IPS DF 6.9 (cell line): ENCODE measurements at places on chromosomes 6 and 20.

DNA sequence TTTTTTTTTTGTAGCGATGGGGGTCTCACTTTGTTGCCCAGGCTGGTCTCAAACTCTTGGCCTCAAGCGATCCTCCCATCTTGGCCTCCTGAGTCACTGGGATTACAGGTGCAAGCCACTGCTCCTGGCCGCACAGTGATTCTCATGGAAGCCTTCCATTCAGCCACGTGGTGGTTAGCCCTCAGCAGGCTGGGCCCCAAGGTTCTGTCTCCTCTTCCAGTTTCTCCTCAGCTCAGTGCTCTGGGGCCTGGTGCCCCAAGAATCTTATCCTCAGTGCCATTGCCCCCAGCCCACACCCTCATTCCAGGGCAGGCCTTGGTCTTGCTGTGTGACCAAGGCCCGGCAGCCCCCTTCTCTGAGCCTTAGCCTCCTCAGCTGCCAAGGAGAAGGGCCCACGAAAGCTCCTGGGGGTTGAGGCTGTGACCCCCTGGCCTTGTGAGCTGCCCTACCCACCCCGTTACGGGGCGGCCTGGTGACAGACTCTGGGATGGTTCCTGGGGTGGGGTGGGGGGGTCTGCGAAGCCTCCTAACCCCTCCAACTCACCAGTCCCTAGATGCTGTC is 16.4 kb downstream of the SRC start:
- no peak for DNase-seq

- no peak for DNase-seq
Observed at GRCh38 chr20:38608188-38608587, 6.6 kb downstream of the ARHGAP40 start.

DNA sequence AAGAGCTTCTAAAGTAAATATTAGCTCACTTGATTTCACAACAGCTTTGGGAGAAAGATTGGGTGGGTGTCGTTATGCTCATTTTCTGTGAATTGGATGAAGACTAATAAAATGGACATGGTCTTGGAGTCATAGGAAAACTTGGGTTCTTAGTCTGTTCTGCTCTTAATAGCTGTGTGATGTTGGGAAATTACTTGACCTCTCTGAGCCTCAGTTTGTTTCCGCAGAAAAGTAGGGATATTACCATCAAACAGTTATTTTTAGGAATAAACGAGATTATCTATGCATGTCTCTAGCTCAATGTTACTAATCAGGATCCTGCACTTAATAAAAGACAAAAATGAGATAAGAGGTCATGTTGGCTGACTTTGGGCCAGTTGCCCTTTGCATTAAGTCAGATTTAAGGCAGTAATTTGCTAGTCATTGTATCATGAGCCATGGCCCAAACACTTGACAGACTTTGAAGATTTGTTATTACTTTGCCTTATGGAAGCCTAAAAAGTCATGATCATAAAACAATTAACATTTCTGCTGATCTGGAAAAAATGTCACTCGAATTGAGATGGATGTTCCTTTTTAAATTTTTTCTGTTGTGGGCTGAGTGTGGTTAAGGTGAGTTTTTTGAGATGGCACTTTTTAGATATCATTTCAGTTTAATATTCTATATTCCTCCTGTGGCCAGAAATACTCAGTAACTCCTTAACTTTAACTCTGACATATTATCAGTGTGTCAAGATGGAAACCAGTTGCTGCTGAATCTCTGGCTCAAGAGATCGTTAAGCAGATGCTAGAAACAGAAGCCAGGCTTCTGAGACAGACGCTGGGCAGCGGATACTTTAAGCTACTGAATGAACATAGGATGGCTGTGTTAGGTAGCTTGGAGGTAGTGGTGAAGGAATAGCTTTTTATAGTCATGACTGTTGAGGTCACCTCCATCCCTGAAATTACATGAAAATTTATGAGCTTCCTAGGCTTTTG is 291.6 kb downstream of the PHF3 start:
- no peak for DNase-seq

- DNase-seq: no peak
Observed at GRCh38 chr6:85644279-85644762, 1.6 kb upstream of the SYNCRIP start.

GRCh38 chr20:1323830-1324597 is 4.9 kb downstream of the SDCBP2 start:
- no peak for DNase-seq

- no peak for DNase-seq
Observed at GRCh38 chr6:118509009-118509617, 39.0 kb upstream of the PLN start.

DNA sequence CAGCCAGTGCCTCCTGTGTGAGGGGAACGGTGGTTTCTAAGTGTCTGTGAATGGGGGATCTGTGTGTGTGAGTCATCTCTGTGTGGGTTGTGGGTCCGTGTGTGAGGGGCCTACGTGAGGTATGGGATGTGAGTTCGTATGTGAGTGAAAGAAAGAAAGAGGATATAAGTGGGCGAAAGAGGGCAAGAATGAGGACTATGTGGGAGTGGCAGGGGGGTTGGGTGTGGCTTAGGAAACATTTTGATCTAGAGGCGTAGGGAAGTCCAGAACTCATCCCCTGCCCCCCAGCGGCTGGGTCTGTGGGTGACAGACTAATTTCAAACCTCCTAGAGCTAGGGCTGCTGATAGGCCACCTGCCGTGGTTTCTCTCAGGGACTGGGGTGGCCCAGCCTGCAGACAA is 35.5 kb downstream of the DHX35 start:
- DNase-seq: no peak

DNA sequence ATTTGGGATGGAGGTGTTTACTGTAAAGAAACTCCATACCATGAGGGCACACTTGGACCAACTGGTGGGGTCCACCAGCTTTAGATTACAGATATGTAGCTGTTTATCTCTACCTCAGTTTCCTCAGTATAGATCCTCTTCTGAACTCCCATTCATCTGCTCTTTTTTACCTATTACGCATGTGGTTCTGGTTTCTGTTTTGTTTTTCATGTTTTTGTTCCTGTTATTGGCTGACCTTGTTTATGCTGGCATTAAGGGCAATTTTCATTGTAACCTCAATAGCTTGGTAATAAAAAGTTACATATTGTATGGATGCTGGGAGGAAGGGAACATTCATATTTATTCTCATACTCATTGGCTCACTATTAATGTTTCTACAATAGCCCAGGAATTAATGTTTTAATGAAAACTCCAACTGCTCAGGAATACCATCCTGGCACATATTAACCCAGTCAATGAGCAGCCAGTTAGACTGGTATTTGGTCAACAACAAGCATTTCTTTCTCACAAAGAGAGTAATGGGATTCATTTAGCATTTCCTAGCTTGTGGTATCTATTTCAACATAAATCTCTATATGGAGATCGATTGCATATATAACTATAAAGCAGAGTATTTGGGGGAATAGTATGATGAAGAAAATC is 83.8 kb upstream of the FAM184A start:
- no peak for DNase-seq

GRCh38 chr20:23645575-23645974 is 7.8 kb upstream of the CST3 start:
- no peak for DNase-seq

GRCh38 chr6:134093007-134093573 is 40.7 kb upstream of the SLC2A12 start:
- no peak for DNase-seq

DNA sequence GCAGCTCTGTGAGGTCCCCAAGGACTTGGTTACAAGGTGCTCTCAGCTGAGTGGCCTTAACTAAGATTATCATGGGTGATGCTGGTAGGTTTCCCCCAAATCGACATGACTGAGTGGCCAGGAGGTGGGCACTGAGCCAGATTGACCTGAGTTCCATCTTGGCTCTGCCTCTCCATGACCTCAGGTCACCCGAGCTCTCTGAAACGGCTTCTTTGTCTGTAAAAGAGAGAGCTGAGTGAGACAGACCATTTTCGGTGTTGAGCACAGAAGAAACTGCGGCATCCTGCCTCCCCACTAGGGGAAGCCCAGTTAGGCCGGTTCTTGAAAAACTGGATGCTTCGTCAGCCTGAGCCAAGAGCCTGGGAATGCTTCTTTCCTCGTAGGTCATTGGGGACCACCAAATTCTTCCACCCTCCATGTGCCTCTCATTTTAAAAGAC is 14.1 kb upstream of the STX16 start:
- DNase-seq: no peak

DNA sequence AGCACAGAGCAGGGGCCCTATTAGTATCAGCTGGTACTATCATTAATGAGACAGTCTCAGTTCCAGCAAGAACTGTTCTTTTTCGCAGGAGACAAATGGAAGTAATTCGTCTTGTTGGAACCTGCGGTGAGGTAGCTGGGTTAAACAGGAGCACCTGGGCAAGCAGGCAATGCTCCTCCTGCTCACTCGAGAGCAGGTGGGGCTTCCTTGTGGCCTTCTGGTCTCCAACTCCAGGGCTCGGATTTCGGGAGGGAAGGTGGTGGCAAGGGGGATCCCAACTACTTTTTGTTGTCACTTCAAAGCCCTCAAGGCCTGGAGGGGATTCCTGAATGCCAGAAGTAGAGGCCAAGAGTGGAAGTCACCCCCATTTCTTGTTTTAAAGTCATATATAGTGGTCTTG is 1.3 kb upstream of the SPEF1 start:
- no peak for DNase-seq

DNA sequence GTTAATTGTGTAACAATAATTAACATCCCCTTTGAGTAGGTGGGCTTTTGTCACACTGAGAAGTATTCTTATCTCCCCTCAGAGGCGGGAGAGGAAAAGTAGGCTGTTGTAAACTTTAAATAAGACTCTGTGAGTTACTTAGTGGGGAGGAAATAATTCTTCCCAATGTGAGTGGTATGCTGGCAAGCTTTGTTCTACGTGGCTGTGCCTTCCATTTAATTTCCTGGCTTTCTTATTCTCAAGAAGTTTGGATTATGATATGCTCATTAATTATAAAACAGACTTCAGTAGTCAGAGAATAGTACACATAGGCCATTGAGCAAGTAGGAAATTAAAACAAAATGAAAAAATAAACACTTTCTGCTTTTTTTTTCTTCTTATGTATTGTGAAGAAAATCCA is 19.1 kb downstream of the ADGRB3 start:
- no peak for DNase-seq

GRCh38 chr20:44247131-44247571 is at the start of gene GDAP1L1:
Gene GDAP1L1 (plus strand): TSS chr20:44247308. CDS start chr20:44247335, 27 bp downstream.
- no peak for DNase-seq

DNA sequence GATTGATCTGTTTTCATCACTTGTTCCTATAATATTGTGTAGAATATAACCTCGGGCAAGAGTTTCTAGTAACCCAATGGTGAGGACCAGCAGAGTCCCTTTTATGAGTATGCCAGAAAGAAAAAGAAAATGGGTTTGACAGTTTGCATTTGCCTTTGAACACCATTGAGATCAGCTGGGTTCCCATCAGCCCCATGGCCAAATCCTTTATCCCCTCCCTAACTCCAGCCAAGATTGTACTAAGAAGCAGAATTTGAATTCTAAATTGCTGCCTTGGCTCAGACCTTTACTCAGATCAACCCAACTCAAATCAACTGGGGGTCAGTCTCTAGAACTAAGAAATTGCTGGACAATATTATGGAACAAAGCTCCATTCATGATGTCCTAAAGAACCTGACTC is 187.4 kb downstream of the TBC1D7 start:
- no peak for DNase-seq

DNA sequence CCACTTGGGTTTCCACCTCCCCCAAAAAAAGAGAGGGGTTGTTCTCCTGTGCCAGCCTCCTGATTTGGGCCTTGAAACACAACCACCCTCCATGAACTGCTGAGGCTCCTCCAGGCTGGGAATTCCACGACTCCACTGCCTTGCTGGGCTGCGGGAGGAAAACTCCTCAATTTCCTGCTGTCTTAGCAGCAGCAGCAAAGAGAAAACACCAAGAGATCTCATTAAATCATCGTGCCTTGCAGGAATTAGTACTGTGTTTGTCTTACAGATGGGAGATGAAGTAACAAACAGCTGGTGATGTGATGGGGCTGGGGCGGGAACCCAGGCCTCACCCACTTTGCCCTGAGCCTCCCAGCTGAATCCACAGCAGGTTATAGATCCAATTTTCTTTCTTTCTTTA is 29.0 kb downstream of the BPIFB1 start:
- DNase-seq: no peak

DNA sequence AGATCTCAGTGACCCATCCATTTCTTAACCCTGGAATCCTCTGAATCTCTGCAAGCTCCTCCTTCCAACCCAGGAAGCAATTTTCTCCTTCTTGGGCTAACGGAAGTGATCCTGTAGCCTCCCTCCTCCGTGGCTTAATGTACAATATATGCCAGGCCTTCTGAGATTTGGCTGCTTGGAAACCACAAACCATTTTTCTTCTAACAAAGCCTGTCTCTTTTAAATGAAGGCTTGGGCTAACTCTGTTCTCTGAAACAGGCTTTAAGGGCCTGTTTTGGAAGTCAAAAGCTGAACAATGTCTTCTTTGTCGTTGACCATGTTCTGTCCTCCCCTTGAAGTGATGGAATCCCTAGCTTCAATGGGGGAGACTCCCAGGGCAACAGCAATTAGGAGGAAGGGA is 14.9 kb downstream of the FYN start:
- DNase-seq: no peak

- DNase-seq: no peak
Observed at GRCh38 chr20:37498066-37498665, 22.9 kb upstream of the NNAT start.

DNA sequence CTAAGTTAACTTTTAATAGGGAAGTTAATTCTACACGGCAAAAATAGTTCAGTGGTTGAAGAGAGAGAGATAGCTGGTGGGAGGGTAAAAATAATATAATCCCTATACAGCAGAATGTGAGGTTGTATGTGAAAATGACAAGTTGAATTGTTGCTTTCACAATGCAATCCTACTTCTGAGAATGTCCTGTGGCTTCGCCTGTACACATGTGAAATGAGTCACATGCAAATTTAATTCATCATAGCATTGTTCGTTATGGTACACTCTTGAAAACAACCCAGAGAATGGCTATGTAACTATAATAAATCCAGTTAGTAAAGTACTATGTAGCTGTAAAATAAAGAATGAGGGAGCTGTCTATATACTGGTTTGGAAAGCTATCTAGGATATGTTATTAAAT is 46.0 kb upstream of the HINT3 start:
- no peak for DNase-seq

DNA sequence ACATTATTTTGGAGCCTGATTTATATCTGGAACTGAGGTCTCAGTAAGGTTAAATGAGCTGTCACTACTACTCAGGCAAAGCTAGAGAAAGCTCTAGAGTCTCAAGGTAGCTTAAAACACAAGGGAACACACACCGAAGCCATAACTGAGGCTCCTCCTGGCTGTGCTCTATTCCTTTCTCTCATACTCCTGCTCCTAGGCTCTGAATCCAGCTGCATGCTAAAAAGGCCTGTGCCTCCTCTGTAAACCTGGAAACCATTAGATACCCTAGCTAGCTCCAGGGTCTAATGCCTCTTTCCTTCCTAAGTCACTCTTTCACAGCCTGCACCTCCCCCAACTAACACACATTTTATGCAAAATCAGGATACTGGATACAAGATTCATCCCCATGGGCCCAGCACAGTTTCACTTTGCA is 17.1 kb downstream of the RIPOR2 start:
- DNase-seq: no peak

GRCh38 chr6:2998998-2999617 is 586 bp upstream of the NQO2 start:
- DNase-seq: no peak
